ENCODE measurements at places on chromosomes 1 and 21.

- DNase-seq: peak; percentile 87
Observed at GRCh38 chr1:29793101-29793546, 556.8 kb downstream of the PTPRU start.

GRCh38 chr1:229664133-229664689 lies 38.2 kb downstream of the URB2 start:
- no peak for DNase-seq

- no peak for DNase-seq
Observed at GRCh38 chr1:67769633-67770256, 63.5 kb downstream of the GNG12 start.

DNA sequence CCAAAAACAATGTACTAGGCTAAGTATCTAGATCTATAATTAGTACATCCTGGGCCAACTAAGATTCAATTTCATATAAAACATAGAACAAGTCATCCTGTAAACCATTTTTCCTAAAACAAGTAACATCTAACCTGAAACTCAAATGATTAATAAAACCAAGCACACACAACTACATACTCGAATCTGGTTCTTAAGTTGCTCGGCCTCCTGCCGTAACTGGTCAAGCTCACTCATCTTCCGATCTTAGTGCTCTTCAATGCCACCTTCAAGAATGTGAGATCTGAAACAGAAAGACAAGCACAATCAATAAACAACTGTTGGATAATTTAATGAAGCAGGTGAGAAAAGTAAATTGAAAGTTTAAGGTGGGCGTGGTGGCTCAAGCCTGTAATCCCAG lies 46.9 kb upstream of the NADK start:
- DNase-seq: no peak

DNA sequence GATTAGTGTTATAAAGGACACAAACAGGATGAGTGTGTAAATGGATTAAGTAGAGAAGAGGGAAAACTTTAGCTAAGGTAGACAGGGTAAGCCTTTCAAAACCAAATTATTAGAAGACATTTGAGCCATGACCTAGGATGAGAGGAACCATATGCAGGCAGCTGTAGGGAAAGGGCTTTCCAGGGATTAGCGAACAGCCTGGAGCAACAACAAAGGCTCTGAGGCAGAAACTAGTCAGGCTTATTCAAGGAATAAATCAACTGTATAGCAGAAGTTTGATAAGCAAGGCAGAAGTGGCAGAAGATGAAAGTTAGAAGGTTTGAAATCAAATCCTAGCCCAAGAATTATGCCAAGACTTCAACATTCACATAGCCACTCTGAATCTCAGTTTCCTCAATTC lies 21.3 kb downstream of the AIDA start:
- DNase-seq: no peak

GRCh38 chr1:6585081-6585722 lies 5.4 kb downstream of the ZBTB48 start:
- no peak for DNase-seq

DNA sequence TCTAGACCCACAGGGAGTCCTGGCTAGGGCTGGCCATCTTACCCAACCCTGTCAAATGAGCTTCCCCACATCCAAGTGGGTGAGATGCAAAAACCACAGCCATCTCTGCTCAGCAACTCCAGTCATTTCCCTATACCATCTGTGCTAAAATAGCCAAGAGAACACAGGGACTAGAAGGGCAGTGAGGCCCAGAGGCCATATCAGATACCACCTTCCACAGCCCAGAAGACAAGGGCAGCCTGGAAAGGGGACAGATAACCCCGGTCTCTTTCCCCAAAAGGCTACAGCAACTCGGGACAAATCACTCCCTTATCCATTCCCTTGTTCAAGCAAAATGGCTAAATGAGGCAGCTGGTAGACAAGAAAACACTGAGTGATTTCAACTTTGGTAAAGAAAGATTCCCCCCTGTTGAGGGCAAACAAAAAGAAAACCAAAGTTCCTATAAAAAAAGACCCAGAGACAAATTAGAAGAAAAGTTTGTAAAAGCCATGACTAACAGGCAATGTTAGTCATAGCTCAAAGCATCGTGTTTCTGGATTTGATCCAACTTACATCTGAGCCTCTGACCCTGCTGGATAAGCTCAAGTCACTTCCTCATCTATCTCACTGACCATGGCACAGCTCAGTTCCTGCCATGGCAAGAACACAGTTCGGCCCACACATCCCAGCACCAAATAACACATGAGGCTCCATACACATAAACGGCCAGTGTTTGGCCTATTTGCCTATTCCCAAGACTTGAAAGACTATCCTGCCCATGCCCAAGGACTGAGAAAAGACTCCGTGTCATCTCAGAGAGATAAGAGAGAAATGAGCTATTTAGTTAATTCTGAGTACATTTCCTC lies 3.1 kb downstream of the LAMB3 start:
- DNase-seq: no peak

GRCh38 chr21:8993943-8994639 lies 1527.3 kb upstream of the TPTE start:
- DNase-seq: no peak

DNA sequence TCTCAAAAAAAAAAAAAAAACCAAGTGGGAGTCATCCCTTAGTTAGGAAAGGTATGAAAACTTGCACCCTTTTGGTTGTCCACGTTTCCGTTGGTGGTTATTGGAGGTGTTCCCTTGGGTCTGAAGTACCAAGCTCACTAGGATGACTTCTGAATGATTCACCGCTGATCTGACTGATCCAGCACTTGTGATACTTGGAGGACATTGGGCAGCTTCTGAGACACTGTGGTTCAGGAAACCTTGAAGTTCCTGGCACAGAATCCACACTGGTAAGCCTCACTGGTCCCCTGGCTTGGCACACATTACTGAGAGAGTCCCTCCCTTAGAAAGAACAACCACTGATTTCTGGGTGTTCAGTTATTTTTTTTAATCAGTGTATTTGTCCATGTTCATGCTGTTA lies 91.9 kb downstream of the RYR2 start:
- no peak for DNase-seq

DNA sequence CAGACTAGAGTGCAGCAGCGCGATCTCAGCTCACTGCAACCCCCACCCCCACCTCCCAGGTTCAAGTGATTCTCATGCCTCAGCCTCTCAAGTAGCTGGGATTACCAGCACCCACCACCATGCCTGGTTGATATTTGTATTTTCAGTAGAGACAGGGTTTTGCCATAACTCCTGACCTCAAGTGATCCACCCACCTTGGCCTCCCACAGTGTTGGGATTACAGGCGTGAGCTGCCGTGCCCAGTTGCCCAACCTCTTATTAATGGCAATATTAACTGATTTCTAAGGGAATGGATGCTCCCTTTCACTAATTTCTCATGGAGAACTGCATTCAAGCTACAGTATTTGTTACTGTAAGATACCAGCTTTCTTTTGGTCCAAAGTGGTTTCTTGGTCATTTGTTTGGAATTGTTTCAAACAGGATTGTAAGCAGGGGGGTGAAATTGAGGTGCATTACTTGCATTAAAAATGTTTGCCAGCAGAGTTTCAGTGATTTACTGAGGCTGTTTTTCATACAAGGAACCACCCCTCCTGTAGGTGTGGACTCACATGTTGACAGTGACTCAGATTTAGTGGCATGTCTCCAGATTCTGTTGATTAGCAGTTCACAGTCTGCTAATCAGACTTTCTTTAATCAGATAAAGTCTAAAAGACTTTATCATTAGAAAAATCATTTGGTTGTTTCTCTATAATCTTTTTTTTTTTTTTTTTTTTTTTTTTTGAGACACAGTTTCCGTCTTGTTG lies 3.9 kb upstream of the TGFBR3 start:
- DNase-seq: no peak

- no peak for DNase-seq
Observed at GRCh38 chr1:43239484-43239883, 30.3 kb upstream of the TMEM125 start.

GRCh38 chr1:44293761-44294315 lies 61.2 kb downstream of the ERI3 start:
- DNase-seq: no peak

DNA sequence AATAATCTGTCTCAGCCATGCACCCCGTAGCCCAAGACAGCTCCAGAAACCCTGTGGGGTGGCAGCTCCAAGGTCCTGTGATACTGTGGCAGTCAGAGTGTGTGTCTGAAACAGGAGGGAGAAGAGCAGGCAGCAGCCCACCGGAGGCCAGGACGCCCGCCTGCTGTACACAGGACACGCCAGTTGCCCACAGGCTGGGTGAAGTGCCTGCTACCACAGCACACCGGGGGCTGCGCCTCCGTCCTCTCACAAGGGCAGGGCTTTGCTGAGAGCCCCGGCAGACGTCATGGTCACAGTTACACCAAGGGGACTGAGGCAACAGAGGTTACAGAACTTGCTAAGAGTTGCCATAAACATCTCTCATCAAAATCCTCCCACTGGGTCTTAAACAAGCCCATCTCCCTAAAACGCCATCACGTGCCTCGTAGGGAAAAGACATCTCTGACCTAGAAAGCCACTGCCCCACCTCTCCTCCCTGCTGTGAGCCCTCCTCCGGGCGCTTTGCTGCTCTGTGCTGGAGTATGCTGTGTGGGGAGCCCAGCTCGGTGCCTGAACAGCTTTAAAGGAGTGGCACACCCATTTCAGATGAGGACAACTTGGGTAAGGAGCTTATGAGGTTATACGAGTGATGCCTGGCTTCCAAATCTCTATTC lies 5.3 kb downstream of the C1orf174 start:
- no peak for DNase-seq

DNA sequence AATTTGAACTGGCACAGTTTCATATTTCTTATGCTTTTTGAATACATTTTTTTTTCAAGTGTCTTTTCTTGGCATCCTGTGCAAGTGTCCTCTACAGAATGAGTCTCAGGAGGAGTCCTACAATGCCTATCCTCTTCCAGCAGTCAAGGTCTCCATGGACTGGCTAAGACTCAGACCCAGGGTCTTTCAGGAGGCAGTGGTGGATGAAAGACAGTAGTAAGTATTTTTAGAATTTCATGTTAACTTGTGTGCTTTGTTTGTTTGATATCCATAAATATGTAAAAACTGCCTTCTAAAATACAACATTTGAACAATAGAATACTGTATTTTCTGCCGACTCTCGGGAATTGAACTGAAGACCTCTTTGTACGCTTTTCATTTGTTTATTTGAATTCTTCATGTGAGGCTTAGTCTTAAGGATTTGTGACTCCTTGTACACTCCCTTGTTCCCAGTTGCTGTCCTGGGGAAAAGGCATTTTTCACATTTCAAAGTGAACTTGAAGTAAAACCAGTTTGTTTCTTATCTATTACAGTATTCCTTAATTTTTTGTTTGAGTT lies 56.6 kb downstream of the NCF2 start:
- no peak for DNase-seq

- DNase-seq: no peak
Observed at GRCh38 chr1:52727956-52728656, 1.9 kb downstream of the ZYG11B start.

DNA sequence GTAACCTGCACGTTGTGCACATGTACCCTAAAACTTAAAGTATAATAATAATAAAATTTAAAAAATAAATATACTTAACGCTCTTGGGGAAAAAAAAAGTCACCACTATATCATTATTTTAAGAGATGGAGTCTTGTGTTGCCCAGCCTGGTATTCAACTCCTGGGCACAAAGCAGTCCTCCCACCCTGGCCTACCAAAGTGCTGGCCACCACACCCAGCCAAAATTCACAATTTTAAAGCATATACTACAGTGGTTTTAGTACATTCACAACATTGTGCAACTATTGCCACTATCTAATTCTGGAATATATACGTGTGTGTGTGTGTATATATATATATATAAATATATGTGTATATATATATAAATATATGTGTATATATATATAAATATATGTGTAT lies 5.9 kb downstream of the HMGN2 start:
- DNase-seq: no peak

DNA sequence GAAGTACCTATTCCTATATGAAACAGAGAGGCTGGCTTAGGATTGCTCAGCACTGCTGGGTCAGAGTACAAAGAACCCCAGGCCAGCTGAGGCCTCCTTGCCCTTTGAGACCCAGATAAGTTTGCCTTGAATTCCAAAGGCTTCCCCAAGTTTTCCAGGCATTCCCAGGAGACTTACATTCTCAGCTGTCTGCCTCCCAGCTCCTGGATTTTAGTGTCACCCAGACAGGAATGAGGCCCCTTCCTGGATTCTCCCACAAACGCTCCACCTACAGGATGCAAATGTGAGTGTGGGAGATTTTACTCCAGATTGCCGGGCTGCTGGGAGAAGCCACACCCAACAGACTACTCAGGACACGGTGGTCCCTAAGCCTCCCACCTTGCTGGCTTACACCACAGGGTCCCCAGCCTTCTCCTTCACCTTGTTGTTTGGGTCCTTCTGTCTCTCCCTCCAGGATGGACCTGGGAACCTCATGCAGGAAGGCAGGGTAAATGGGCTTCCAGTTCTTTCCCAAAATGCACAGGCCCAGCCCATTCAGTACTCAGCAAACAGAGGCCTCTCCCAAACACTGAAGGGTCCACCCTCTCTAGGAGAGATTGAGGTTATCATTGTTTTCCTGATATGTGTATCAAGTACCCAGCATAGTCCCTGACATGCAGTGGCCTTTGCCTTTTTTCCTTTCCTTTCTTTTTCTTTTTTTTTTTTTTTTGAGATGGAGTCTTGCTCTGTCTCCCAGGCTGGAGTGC lies 10.6 kb downstream of the RHBG start:
- no peak for DNase-seq

GRCh38 chr1:232767305-232768074 lies 37.7 kb upstream of the MAP10 start:
- no peak for DNase-seq

- DNase-seq: no peak
Observed at GRCh38 chr1:194903524-194903923, 1704.7 kb downstream of the KCNT2 start.

DNA sequence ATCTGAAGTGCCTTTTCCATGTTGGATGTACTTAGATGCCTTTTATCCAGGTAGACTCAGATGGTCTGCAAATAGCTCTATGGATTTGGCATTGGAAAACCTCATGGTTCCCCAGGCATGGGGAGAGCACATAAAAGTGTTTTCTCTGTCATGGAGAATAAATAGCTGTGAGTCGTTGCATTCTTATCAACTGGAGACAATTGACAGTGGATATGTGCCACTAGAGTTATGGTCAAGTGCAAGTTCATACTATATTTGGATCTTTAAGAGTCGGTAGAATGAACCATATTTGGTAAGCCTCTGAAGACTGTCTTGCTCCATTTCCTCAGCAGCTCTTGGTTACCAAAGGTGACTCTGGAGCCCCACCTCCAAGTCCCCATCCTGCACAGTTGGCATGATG lies 83.7 kb downstream of the ROR1 start:
- no peak for DNase-seq

GRCh38 chr1:93703643-93704042 lies 22.0 kb upstream of the BCAR3 start:
- DNase-seq: no peak

GRCh38 chr1:232077809-232078208 lies 451.2 kb downstream of the DISC1 start:
- no peak for DNase-seq
